Esophagus mucosa (tissue), 1 donor: ENCODE measurements at places on chromosomes 1 and 21. TPM values are rescaled to one million over a fixed set of nuclear protein-coding genes. Genes with fewer than 3 reads are reported as not detected.
A peak's percentile ranks its signal among the peaks of the same experiment; 100 is the strongest.

DNA sequence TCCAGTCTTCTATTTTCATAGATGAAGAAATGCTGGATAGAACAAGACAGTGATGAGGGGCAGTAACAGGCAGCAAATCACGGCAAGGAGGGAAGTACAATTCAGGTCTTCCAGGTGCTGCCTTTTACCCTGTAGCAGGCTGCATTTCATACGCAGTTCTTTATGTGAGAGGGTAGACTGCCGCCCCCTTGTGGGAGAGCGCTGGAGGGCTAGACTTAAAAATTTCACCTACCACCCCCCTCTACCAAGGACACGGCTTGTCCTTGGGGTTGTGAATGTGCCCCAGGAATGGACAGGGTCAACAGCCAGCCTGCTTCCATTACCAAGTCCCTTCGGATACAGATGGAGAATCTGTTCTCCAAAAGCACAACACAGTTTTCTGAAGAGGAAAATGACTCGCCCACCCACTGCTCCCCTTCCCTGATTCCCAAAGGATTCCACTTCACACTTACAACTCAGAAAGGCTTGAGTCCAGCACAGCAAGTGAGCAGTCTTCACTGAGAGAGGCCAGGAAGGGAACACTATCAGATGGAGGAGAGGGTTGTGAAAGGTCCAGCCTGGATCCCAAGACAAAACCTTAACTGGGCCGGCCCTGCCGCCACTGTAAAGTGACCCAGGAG lies 7.4 kb downstream of the WDR77 start:
- peak; percentile 36 for ATAC-seq

DNA sequence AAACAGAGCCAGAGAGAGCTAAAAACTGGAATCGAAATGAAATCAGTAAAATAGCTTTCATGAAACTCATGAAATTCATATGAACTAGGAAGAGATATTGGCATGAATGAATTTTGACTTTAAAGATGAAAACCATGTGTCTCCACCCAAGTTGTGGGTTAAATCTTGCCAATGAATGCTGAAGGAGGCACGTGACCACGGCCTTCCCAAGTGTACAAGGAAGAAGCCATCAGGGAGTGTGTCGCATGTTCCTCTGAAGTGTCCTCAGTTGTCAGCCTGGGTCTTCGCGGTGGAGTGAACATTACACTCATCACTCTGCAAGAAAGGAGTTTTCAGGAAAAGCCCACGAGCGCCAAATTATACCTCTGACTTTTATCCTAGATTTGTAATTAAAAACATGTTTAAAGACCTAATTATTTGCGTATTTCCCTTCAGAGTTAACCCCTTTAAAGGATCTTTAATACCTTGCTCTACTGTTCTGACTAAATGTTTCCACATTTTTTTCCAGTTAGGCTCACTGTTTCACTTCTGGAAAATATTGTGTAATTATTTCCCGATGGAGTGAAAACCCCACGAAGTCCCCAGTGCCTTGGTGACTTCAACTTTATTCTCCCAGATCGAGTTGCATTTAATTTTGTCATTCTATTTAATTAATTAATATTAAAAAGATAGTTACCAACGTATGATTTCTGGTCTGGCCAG lies 118.3 kb downstream of the DHRS3 start:
- no peak for ATAC-seq

DNA sequence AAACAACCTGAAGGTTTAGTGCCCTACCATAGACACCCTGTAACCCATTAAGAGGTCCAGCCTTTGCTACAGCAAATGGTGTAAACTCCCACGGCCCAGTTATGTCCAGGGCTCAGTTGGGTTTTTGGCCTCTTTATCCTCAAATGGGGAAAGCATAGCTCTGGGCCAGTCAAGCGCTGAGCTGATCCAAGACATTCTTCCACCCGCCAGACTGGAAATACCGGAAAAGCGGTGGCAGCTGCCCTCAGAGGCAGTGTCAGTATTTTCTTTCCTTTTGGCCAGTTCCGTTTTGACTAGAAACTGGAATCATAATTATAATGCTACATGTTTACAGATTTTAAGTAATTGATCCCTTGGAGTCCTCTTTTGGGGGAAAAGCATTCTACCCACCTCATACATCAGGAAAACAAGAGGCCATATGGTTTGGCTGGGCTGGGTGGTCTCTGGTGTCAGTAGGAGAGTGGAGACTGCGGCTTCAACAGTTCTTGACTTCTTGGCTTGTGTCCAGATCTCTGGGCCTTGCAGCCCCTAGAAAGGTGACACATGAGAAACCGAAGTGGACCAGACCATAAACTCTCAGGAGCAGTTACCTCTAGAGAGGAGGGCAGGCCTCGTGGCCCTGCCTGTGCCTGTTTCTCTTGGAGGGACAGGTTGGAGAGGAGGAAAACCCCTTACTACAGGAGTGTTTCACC lies 30.2 kb upstream of the CLDN14 start:
- peak; percentile 79 for ATAC-seq

DNA sequence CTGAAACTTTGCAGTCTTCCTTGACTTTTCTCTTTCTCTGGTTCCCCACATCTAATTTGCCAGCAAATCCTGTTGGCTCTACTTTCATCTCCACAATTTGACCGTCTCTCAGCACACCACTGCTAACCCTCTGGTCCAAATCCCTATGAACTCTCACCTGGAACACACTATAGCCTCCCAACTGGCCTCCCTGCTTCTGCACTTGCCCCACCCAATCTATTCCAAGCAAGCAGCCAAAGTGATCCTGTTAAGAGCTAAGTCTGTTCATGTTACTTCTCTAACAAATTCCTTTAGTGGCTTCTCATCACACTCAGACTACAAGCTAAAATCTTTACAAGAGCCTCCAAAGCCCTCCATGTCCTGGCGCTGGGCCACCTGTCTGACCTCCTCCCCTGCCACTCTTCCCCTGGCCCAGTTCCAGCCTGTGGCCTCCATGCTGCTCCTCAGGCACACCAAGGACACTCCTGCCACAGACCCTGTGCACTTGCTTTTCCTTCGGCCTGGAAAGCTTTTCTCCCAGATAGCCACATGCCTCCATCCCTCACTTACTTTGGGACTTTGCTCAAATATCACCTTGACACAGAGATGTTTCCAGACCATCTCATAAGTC lies 104.1 kb downstream of the DTL start:
- peak; percentile 4 for ATAC-seq

DNA sequence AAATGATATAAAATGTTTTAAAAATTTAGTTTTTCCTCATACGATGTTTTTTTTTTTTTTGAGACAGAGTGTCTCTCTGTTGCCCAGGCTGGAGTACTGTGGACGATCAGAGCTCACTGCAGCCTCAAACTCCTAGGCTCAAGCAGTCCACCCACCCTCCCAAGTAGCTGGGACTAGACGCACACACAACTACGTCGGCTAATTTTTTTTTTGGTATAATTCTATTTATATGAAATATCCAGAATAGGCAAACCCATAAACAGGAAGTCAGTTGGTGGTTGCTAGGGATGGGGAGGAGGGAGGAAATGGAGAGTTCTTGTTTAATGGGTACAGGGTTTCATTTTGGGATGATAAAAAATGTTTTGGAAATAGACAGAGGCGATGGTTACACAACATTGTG lies 56.5 kb downstream of the WARS2 start:
- ATAC-seq, result no peak

The UBL4B gene
- total RNA-seq, result not detected

The MMP23B gene
- total RNA-seq, result 0.92 TPM

The FAM72D gene
- 2.8 TPM for total RNA-seq

The PRR9 gene
- total RNA-seq, result not detected
